ENCODE measurements at places on chromosomes 1 and 21. TPM values are rescaled to one million over a fixed set of nuclear protein-coding genes. Genes with fewer than 3 reads are reported as not detected.

The TMEM222 gene
- 52.2 TPM for total RNA-seq

DNA sequence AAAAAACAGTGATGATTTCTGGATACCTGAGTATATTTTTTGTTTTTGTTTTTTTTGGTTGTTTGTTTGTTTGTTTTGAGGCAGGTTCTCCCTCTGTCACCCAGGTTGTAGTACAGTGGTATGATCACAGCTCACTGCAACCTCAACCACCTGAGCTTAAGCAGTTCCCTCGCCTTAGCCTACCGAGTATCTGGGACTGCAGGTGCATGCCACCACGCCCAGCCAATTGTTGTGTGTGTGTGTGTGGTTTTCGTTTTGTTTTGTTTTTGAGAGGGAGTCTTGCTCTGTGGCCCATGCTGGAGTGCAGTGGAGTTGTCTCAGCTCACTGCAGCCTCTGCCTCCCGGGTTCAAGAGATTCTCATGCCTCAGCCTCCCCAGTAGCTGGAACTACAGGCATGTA, 55.3 kb upstream of the RCC1 start:
- no peak for DNase-seq

DNA sequence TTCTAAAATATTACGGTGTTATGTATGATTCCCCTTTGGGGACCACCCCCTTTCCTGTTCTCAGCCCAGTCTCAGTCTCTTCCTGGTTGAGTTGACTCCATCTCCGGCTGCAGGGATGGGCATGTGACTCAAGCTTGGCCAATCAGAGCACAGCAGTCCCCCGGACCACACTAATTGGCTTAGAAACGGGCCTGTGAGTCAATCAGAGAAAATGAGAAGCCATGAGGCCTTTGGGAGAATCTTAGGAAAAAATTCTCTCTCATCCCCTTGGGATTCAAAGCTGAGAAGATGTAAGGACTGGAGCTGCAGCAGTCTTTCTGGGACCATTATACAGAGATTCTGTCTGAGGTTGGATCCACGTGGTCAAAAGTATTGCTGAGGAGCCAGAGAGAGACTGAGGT, 10.7 kb upstream of the FHAD1 start:
- peak; percentile 34 for DNase-seq

DNA sequence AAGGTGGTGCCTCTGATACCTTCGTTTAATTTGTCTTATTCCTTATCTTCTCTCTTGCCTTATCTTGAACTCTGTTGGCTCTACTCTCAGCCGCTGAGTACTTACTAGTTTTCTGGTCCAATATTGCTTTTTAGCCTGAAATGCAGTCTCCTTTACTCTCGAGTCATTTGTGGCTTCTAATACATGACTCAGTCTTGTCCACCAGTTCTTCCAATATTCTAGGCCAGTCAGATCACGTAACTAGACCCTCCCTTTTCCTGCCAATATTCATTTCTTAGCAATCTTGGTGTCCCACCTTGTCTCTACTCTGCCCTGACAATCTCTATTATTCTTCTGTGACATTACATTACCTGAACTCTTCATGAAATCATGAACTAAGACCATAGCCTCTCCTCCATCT, 555.8 kb downstream of the DPYD start:
- DNase-seq, result peak; percentile 46

- peak; percentile 42 for DNase-seq
These were observed 74.7 kb downstream of the RAP1GAP start for GRCh38 chr1:21594501-21594900.

DNA sequence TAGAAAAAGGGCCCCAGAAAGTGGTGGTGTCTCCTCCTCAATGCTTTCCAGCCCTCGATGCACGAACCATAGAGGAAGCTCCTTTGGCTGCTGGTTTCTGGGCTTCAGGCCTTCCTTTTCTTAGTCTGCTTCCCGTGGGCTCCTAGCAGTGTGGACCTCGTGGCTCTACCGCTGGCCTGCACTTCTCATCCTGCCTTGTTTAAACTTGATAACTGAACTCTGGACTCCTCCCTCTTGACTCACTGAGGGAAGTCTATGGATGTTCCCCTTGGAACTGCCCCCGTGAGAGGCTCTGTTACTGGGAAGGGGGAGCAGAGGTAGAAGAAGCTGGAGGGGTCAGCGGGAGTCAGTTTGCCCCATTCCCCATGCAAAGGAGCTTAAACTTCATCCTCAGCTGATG, 75.3 kb upstream of the WDR26 start:
- peak; percentile 26 for DNase-seq

- no peak for DNase-seq
These were observed 1.3 kb downstream of the RABGAP1L start for GRCh38 chr1:174160603-174161002.

GRCh38 chr1:181969902-181970301, 91.6 kb downstream of the ZNF648 start:
- no peak for DNase-seq

The CYP4A11 gene
- total RNA-seq, result not detected

The RGS8 gene
- total RNA-seq, result not detected

The OLFML2B gene
- 21.1 TPM for total RNA-seq

DNA sequence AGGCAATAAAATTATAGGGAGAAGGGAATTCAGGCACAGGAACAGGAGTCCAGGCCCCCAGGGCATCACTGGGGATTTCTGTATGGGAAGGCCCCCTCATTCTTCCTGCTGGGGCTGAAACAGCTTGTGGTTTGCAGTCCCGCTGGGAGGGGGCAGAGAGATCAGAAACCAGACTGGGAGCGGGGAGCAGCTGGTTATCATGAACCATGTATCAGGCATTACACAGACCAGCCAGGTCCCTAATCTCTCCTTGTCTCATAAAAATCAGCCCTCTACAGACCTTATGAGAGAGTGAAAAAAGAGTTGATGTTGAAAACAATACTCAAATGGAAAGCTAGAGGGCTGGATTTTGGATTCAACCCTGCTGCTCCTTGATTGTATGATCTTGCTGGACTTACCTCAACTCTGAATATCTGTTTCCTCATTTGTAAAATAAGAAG, 93.4 kb upstream of the F3 start:
- DNase-seq, result peak; percentile 74

GRCh38 chr1:15401391-15402055, 8.2 kb upstream of the EFHD2 start:
- DNase-seq, result no peak

DNA sequence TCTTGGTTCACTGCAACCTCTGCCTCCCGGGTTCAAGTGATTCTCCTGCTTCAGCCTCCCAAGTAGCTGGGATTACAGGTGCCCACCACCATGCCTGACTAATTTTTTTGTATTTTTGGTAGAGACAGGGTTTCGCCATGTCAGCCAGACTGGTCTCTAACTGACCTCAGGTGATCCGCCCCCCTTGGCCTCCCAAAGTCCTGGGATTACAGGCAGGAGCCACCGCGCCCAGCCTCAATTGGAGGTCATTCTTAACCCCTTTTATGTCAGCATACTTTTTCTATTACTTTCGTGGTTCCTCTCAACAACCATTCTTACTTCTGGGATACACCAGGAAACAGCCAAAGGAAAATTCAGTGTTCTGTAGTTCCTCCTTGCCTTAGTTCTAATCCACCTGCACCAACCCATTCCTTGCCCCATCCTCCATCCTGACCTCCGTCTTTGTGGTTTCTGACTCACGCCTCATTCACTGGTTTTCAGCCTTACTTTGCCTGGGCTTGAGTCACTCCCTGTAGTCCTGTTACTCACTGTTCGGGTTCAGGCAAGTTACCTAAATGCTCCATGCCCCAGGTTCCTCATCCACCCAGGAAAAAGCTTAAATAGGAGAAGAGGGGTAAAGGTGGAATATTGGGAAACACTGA, 12.9 kb upstream of the BCL10 start:
- peak; percentile 97 for DNase-seq

The KDM5B gene
- total RNA-seq, result 47.0 TPM

The RBP7 gene
- total RNA-seq, result not detected

The S1PR1 gene
- total RNA-seq, result 6.8 TPM

DNA sequence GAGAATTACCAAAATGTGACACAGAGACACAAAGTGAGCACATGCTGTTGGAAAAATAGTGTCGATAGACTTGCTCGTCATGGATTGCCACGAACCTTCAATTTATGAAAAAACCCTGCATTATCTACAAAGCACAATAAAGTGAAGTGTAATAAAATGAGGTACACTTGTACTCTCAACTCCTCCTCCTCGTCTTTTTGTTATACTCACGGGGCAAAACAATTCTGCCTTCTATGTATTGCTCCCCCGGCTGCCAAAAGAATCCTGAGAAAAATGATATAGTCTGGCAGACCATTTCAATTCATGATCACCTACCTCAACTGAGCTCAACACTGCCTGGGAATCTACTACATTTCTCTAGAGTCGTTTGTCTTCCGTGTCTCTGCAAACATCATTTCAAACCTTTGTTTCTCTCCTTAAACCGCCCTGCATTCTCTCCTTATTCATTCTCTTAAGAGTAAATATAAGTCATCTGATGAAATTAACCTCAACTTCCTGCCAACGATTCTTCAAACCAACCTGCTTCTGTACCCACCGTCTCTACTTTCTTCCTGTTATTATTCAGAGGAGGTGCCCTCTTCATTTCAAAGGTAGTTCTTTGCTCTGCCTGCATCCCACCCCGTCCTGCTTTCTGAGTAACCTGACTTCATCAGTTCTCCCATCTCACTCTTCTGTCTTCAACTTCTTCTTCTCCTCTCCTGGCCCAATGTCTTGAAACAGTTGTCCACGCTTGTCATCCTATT, 12.9 kb upstream of the IL19 start:
- no peak for DNase-seq

DNA sequence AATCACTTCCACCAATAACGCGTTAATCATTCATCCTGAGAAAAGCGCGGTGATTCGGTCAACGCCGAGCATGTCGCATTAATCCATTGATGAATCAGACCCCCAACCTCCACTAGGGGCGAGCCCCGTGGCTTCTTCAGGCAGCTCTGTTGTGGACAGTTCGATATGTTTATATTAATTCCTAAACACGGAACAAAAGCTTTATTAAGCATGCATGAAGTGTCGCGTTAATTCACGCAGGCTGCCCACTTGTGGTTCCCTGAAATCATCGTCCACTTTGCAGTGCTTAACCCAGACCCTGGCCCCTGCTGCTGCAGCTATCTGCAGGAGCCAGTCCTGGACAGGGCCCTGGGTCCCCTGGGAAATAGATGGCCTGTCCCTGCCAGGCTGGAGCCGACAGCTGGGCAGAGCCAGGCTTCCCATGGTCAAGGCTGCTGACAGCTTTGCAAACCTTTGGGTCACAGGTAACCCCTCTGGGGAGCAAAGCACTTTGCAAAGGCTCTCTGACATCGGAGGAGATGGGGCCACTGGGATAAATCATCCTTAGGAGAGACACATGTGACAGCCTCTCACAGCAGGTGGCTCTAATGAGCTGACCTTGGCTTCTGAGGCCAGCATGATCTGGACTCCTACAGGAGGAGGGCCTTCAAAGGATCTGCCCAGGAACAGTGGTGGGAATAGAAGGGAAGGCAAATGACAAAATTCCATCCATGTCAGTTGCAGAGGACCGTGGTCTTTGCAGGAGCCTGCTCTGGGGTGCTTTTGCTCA, 137.0 kb upstream of the AJAP1 start:
- no peak for DNase-seq

The LAD1 gene
- 0.07 TPM for total RNA-seq

DNA sequence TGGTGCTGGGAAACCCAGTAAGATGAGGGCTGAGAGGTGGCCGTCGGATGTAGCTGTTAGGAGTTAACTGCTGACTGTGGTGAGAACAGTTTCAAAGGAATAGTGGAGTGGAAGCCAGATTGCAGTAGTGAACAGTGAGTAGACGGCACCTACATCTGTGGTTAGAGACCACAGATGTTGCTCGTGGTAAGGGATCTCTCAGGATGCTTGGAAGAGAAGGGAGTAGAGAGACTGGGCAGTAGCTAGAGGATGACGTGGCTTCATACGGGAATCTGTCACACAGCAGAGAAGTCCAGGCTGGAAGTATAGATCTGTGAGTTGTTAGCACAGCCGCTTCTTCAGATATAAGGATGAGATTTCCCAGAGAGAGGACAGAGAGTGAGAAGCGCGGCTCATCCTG, 7.8 kb upstream of the ARTN start:
- no peak for DNase-seq

GRCh38 chr1:226737819-226738420, 1.2 kb downstream of the ITPKB start:
- peak; percentile 60 for DNase-seq

The GABPB2 gene
- 6.2 TPM for total RNA-seq

DNA sequence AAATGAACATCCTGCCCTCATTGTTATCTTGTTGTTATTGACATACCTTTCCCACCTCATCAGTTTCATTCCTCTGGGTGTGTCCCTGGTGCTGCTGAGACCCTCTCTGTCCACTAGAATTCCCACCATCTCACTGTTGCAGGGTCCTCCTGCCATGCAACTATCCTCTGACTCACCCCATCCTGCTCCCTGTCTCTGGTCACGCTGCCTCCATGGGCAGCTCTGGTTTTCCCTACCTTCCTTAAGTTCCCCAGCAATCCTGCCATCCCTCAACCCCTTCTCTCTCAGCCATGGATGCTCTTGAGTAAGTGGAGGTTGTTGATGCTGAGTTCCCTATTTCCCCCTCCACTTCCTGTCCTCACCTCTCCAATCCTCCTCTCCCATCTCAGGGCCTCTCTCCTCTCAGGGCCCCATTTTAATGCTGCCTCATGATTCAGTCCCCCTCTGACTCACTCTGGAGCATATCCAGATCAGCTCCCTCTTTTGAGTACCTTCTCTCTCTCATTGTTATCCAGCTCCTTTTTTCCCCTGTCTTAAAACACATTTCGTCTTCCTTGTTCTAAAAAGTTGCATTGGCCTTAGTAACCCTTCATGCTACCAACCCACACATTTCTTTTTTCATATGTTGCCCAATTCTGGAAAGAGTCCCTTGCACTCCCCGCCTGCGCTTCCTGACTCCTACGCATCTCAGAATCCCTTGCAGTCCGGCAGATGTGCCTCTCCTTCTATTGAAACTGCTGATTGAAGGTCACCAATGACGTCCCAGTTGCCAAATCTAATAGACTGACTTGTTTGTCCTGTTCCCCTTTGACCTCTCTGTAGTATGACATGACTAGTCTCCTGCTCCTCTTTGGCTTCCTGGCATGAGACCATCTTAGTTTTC, 92.0 kb downstream of the CNIH3 start:
- DNase-seq, result peak; percentile 85

DNA sequence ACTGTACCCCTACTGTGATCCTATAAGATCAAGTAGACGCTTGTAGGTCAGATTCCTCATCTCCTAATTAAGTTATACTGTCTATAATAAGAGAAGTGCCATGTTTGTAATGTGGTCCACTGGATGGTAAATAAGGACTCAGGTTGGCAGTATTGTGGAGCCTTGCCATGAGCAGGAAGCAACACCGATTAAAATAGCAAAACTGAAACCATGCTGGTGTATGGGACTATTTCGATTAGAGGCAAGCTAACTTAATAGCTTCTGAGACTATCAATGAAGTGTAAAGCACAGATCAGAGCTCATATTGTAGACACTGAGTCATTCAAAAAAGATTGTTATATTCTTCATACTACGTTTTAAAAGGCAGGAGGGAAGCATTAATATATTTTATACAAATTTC, 348.8 kb downstream of the HHAT start:
- DNase-seq, result no peak

The MIXL1 gene
- total RNA-seq, result not detected

The AADACL4 gene
- total RNA-seq, result not detected

GRCh38 chr1:185566995-185567394, 167.2 kb upstream of the HMCN1 start:
- peak; percentile 92 for DNase-seq

The CCDC185 gene
- not detected for total RNA-seq

The FLVCR1 gene
- 8.1 TPM for total RNA-seq

GRCh38 chr1:40929155-40929554, 50.3 kb upstream of the CTPS1 start:
- DNase-seq, result peak; percentile 34

Data from M059J (cell line).